ENCODE measurements at places on chromosomes 12 and 14.

DNA sequence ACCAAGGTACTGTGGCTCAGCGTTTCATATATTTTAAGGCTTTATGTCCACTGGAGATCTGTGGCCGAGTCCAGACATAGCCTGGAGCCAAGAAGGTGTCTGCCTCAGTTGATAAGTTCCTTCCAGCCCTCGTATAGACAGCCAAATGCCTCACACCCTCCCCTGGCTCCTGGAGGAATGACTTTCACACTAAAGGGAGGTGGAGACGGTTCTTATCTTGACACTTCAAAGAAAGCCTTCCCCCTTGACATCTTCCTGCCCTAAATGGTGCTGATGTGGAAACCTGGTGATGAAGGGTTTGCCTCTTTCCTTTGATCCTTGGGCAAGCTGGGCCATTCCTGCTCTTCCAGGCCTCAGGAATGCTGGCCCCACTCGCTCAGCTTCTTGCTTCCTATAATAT lies 474.8 kb upstream of the TBX3 start:
- DNase-seq, result no peak

- DNase-seq, result no peak
Measured at GRCh38 chr14:105880616-105881015, 354.2 kb downstream of the TMEM121 start.

DNA sequence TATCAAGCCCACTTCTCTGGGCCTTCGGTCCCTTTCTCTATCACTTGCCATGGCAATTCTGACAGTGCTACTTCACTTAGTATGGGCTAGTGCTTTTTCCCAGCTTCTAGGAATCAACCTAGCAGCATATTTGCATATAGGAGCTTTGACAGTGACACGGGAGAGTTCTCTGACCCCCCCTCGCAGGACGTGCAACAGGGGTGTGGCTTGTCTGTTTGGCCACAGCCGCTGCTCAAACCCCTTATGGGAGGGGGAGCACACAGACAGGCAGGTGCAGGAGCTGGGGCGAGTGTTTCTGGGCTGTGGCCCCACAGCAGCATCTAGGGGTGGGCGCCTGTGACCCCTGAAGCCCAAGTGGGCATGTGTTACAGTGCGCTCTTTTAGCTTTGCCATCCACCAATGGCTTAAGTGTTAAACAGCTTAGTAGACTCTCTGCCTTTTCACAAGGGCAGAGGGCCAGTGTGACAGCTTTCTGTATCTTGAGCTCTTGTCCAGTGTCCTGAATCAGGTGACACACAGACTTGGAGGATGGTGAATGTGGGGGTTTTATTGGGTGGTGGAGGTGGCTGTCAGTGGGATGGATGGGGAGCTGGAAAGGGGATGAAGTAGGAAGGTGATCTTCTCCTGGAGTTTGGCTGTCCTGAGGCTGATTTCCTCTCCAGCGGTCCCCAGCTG lies 229.3 kb downstream of the PCNX1 start:
- DNase-seq, result no peak

- DNase-seq, result no peak
Measured at GRCh38 chr12:56941299-56942017, 7.2 kb upstream of the SDR9C7 start.

- DNase-seq, result no peak
Measured at GRCh38 chr12:5773550-5773949, 171.5 kb downstream of the ANO2 start.

DNA sequence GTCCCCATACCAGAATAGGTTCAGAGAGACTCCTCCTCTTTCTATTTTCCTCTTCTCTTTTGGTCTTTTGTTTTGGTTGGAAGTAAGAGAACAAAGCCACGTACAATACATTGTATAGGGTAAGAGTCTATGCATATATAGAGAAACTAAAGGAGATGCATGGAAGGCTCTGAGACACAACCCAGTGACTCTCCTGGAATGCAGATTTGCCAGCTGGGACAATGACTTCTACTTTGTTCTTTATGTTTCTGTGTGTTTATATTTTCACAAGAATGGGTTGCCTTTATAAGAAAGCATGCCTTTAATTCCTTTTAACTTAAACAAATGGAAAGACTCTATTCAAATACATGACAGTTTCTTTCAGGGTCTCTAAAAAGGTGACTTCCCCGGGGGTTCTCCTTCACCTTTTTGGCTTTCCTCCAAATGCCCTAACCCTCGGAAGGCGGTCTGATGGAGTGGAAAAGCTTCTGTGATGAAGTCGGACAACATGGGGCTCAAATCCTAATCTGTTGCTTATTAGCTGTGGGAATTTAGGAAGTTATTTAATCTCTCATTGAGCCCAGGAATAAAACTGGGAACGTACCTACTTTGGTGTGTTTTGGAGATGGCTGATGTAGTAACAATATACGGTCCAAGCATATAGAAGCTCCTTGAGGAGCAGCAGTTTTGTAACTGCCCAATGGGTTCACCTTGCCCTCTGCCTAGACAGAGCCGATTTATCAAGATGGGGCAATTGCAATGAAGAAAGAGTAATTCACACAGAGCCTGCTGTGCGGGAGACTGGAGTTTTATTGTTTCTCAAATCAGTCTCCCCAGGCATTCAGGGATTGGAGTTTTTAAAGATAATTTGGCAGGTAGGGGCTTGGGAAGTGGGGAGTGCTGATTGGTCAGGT lies 9.1 kb upstream of the SERPINA1 start:
- no peak for DNase-seq

GRCh38 chr12:33439587-33440011 lies at the start of gene SYT10:
Gene SYT10, minus strand, starts transcription at chr12:33439819. Its CDS starts 297 bp downstream, at chr12:33439522.
- DNase-seq, result no peak

DNA sequence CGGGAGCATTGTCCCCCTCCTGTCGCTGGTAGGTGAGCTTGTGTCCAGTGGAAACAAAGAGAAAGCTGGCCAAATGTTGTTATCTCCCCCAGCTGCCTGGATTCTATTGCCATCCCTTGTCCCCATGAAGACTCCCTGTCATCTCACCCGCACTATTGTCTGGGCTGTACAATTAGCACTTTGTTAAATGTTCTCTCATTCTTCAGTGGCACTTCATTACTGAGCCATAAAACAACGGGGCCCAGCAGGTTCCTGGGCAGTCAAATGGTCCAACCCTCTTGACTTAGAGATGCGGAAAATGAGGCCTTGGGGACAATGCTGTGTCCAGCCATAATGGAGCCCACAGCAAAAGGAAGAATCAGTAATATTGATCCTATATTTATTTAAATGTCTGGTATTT lies 13.2 kb upstream of the COL2A1 start:
- no peak for DNase-seq

GRCh38 chr14:93023802-93024434 lies 91.8 kb downstream of the ITPK1 start:
- no peak for DNase-seq

DNA sequence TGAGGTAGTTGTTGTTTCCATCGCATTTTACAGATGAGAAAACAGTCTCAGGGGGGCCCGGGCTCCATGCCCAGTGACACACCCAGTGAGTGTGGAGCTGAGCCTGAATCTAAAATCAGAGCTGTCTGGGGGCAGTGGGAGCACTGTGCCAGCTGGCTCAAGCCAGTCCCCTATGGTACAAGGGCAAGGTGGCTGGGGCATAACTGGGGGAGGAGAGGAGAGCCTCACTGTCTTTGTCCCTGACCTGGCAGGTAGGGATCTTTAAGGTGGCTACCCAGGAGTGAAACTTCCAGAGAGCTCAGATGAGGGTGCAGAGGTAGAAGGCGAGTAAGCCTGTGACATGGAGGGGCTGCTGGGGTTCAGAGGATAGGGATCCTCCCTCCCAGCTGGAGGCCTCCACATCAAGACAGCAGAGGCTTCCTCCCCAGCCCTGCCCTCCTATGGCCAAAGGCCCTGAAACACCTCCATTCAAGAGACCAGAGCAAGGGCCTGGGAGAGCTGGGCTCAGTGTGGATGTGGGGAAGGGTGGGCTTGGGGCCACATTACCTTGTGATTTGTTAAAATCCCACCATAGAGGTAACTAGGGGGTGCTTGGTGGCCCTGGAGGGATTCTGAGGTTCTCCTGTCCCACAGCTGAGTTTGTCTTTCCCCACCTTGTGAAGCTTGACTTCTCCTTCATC lies 33.1 kb downstream of the ASCL4 start:
- DNase-seq, result no peak

DNA sequence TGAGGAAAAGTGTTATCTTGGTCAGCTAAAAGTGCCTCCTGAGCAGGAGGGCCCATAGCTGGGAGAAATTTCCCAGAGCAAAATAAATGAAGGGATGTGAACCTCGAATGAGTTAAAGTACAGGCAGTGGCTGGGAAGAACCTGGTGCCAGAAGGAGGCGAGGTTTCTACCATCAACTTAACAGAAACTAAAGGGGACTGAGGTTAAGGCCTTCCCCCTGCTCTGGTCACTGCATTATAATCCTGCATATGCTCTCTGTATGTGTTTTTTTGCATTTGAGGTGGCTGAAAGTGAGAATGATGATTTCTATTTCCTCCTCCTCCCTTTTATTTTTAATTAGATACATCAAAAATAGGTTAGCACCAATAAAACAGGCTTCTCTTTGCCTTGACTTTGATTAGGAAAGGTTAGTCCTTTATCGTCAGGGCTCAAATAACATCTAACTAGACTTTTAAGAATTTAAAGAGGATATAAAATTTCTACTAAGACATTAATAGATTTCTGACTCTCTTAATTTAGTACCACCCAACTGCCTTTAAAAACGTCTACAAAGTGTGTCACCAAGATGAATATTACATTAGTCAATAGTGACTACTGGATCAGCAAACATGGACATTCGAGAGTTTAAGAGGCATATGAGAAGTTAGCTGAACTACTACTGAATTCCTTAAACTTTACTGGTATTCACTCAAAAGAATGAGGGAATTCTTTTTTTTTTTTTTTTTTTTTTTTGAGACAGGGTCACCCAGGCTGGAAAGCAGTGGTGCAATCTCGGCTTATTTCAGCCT lies 49.2 kb downstream of the GALNT4 start:
- DNase-seq, result no peak

- no peak for DNase-seq
Measured at GRCh38 chr14:58846682-58847465, 209.1 kb downstream of the DACT1 start.

DNA sequence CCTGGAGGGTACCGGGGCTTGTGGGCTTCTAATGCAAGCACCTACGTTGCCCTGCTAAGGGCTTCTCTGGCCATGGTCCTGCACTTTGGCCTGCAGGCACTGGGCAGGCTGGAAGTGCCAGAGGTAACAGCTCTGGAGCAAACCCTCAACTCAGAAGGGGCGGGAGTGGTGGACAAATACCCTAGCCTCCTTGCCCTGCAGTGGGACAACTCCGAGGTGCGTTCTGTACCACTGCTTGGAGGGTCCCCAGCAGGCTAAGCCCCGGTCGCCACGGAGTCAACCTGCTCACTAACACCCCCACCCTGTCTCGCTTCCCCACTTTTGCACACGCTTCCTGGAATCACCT lies 20.4 kb upstream of the BEGAIN start:
- DNase-seq, result no peak

GRCh38 chr14:33686856-33687255 lies 264.0 kb downstream of the EGLN3 start:
- no peak for DNase-seq

DNA sequence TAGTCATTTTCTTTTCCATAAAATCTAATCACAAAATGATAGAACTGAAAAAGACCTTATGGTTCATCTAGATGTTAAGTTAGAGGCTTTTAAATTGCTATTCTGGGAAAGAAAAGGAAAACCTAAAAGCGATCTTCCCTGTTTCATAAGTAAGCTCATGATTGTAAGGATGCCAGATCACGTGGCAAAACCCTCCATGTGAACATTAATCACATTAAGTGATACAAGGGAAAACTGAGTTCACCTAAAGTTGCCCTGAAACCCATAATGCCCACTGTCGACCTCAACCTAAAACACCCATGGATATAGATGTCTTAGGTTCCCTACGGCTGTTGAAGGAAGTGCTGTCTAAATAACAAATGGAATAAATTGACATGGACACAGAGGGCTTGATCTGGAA lies 3.0 kb upstream of the STXBP6 start:
- DNase-seq, result no peak

- no peak for DNase-seq
Measured at GRCh38 chr12:24743941-24744793, 204.7 kb downstream of the BCAT1 start.

DNA sequence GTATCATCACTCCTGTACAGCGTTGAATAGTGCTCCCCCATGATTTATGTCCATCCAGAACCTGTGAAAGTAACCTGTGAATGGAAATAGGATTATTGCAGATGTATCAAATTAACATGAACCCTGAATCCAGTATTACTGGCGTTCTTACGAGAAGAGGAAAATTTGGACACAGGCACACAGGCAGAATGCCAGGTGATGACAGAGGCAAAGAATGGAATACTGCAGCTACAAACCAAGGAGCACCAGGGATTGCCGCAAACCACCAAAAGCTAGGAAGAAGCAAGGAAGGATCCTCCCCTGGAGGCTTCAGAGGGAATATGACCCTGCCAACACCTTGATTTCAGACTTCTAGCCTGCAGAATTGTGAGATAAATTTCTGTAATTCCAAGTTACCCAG lies 113.5 kb upstream of the EGLN3 start:
- no peak for DNase-seq

GRCh38 chr14:57209561-57209960 lies 59.1 kb downstream of the EXOC5 start:
- no peak for DNase-seq

DNA sequence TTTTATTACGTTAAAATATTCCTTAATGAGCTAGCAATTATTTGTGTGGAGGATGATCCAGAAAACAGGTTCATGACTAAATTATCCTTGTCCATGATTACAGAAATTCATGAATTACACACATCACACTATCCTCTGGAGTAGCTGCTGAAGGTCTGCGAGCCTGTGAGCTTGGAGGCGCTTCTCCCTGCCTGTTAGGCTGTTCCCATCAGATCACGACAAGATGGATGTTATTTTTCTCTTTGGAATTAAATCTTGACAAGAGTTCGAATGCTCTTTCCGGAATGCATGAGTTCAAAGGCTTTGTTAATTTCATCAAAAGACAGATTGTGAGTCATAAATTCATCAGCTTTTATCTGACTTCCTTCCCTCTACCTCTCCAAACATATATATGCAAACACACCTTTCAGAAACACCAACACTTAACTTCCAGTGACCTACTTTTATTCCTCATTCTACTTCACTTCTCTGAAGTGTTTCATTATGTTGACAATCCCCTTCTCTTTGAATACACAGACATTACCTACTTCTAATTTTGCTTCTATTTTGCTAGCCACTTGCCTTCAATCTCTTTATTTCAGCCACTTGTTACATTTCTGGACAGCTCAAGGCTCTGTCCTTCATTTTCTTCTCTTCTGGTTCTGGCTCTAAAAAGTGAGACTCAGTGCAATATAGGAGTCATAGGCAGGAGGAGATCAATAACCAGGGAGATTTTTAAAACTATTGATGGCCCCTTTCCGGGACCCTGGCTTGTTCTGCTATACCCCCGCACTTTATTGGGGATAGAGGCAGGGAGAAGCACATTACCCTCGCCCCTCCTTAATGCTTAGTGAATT lies 274.6 kb downstream of the BTG1 start:
- DNase-seq, result no peak

DNA sequence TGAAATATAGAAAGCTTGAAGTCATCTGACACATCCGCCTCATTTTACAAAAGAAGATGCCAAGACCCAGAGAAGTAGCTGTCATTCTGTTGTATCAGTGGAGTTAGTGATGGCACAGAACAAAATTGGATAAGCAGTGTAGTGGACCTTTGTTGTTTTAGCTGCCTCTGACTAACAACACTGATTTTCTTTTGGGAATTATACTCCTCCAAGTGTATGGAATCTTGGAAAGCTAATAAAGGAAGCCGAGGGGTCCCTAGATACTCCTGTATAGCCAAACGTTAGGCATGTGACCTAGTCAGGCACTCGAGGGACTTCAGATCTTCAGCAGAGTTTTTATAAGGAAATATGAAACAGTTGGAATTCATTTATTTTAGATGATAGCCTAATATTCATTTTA lies 94.5 kb downstream of the OTOGL start:
- no peak for DNase-seq

Data from stimulated activated CD4-positive, alpha-beta T cell treated with anti-CD3 and anti-CD28 coated beads, Interleukin-1b, Interleukin-23, amount 100 ng/mL, for 4 hours (primary cell).